Stimulated activated CD4-positive, alpha-beta T cell treated with anti-CD3 and anti-CD28 coated beads, Interleukin-12 subunit alpha, Interleukin-12 subunit beta, amount 100 ng/mL, for 24 hours (primary cell): ENCODE measurements at places on chromosomes 2 and 18.

DNA sequence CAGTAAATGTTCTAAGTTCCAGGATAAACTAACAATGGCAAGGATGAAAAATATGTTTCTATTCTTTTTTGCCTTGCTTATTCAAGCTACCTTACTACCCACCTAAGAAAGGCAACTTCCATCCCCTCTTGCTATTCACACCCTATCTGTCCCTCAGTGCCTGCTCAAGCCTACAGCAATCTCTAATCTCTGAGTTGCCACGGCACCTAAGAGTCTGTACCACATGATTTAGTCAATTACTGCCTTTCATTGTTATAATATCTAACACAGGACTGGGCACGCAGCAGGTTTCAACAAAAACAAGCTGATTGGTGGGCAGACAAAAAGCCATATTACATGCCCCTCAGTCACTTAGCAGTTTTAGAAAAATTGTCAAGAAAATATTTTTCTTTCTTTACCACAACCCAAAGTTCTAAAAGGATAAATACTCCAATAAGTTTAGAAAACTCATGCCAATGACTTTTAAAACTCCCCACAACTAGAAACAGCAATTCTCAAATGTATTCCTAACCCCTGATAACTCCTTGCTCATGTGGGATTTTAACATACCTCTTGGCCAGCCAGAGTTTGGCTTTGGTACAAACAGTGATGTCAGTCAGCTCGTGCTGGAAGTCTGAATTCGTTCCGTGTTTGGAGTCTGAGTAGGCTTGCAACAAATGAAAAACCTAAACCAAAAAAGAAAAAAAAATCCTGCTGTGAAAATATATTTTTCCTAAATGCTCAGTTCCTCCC lies 117.3 kb upstream of the ZFP36L2 start:
- no peak for DNase-seq

- no peak for DNase-seq
These were observed 21.9 kb downstream of the CARF start for GRCh38 chr2:202933958-202934357.

GRCh38 chr2:217418090-217418489 lies 558.2 kb upstream of the TNP1 start:
- DNase-seq = no peak

DNA sequence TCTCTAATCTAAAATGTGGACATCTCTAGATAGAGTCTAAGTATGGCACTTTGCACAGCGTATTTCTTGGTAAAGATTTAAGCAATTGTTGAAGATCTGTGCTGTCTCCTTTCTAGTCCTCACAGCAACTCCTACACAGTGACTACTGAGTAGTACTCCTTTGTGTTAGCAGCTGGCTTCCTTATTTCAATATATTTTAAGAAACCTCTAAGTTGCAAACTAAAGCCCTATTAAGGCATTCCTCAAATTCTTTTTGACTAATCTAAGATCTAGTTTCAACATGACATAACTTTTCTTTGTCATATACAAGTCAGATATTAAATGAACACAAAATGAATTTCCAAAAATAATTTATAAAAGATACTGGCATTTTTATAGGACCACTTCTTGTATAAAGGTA lies 121.8 kb upstream of the DNAJC10 start:
- no peak for DNase-seq

- DNase-seq = no peak
These were observed 69.3 kb downstream of the NCKAP5 start for GRCh38 chr2:133498662-133499585.

GRCh38 chr2:201313362-201313761 lies 43.8 kb downstream of the FLACC1 start:
- DNase-seq = no peak

DNA sequence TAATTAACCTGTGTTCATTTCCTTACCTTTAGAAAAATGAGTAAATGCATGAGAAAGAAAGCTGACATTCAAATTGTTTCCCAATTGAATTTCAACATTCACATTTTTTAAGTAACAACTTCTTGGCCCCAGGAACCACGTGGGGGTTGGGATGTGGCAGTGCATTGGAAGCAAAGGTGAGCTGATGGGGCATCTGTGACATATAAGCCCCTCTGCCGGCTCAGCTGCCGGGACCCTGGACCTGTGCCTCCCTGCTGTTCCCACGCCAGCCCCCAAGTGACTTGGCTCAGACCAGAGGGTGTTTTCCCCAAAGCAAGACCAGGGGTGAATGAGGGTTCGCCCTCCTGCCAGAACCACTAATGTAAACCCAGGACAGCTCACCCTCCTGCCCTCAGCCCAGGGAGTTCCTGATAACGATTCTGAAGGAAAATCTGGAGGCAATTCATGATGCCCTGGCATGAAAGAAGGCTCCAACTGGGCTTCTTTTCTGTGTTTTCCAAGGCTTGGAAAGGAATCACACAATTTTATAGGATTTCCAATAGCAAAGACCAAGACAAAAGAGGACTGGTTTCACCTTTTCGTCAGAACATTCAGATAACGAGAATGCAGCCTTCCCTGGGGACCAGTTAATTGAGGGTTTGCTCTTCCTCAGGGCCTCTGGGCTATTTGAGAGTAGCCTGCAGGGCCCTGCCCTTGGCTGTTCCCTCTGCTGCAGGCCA lies 193.2 kb upstream of the TWIST2 start:
- DNase-seq = no peak

GRCh38 chr2:39068299-39069135 lies 52.3 kb downstream of the SOS1 start:
- DNase-seq = no peak
